H54 (cell line): ENCODE measurements at places on chromosomes 16 and 17.

DNA sequence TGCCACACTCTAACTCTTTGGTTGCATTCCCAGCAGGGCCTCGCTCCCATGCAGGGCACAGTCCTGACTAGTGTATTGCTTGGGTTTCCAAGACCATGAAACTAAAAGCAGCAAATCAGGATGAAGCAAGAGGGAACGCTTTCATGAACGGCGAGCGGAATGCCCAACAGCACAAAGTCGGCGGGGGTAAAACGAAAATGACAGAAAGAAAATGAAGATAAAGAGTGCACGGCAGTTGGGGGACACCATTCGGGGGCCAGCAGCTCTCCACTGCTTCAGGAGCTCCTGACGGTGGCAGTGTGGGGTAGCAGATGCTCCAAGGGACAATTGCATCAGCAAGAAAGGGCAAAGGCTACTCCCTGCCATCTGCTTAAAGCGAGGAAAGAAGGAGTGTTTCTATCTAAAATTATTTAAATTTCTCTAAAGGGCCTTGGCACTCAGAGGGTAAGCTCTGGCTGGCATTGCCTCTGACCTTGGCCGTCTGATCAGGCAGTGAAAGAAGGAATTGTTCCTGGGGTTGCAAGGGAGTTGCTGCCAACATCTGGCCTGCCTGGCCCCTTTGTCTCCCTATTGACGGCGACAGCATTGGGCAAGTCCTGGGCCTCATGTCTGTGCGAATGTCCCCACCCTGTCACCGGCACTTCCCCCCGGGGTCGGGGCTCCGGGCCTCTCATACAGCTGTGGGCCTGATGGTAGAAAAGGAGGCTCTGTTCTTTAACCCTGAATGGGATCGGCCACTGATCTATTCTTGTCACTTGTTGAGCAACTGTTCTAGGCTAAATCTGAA lies 138.2 kb downstream of the CMIP start:
- no peak for DNase-seq

GRCh38 chr17:596763-597644 lies 117.6 kb downstream of the VPS53 start:
- peak; percentile 79 for DNase-seq

DNA sequence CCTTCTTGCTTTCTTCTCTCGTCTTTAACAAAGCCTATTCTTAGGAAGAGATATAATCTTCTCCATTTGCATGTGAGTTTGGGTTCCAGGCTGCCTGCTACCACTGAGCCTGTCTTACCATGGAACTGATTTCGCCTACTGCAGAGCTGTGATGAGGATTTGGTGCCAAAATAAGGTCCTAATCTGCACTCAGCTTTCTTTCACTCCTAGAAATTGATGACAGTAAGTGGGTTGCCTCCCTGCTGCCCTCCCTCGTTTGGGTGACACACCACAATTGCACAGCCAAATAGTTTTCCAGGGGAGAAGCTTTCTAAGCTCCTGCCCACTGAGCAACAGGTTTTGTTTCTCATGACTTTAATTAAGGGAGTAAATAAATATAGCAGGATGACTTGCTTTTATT lies 25.1 kb upstream of the ASIC2 start:
- DNase-seq = no peak

- no peak for DNase-seq
Measured at GRCh38 chr17:78618264-78619066, 41.3 kb upstream of the DNAH17 start.

- DNase-seq = no peak
Measured at GRCh38 chr17:1718362-1719165, 5.9 kb upstream of the WDR81 start.

DNA sequence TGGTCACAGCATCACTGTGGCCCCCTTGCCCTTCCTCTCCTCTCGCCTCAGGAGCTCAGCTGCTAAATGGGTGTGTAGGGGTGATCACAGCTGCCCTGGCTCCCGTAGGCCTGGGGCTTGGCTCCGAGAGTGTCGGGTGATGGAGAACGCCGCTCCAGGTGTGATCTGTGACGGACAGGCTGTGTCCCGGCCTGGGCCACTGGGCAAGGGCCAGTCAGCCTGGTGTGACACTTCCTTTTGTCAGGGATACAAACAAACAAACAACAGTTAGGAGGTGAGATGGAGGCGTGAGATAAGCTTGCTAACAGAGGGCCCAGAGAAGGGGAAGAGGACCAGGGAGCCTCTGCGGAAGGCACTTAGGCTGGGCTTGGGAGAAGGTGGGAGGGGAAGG lies 2.0 kb downstream of the ADGRG1 start:
- DNase-seq = no peak

GRCh38 chr16:9797306-9797705 lies 384.9 kb downstream of the GRIN2A start:
- DNase-seq = peak; percentile 19

- no peak for DNase-seq
Measured at GRCh38 chr16:69431948-69432468, 7.6 kb downstream of the CYB5B start.

GRCh38 chr16:66256919-66257318 lies 109.6 kb upstream of the CDH5 start:
- no peak for DNase-seq

GRCh38 chr17:16329519-16330271 lies 23.6 kb downstream of the CENPV start:
- peak; percentile 66 for DNase-seq

DNA sequence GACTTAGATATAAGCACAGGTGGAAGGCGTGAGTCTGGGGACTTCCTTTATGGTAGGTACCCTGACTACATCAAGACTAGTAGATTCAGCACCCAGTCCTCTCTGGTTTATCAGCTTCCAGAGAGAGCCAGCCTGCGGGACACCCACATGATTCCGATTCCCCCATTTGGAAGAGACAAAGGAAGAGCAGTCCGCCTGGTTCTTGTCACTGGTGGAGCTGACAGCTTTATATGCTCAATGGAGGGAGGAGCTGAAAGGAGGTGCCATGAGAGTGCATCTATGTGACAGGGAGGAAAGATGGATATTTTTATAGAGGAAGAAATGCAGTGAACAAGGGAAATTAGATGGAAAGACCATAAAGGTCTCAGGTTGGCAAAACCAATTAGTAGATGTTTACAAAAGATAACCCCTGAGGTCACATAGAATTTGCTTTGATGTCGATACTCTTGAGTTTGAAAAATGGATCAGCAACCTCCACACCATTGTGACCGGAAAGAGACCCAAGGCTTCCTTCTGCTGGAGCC lies 437.7 kb downstream of the PMP22 start:
- no peak for DNase-seq

GRCh38 chr16:78490847-78491246 lies 391.4 kb downstream of the WWOX start:
- peak; percentile 26 for DNase-seq

GRCh38 chr16:22814711-22815105 lies 746 bp downstream of the HS3ST2 start:
- DNase-seq = no peak

GRCh38 chr17:72696156-72696555 lies 396.3 kb downstream of the SLC39A11 start:
- no peak for DNase-seq

GRCh38 chr17:32222621-32223020 lies 43.0 kb upstream of the RHBDL3 start:
- DNase-seq = peak; percentile 38

GRCh38 chr16:67872131-67872630 lies 671 bp upstream of the EDC4 start:
- no peak for DNase-seq

DNA sequence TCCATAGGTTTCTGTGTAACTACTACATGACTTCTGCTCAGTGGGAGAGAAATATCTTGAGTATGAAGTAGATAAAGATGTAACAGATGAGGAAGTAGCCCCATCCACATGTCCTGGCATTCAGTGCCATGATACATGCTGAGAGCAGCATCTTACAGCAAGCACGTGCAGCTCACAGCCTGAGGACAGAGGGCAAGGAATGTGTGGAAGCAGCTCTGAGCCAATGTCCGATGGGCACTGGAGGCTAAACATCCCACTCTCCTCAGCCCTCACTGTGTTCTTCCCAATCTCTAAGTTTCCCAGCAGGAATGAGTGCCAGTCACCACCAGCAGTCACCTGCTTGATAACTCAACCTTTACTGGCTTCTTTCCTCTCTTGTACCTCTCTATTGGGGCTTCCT lies 40.4 kb downstream of the CFDP1 start:
- no peak for DNase-seq

DNA sequence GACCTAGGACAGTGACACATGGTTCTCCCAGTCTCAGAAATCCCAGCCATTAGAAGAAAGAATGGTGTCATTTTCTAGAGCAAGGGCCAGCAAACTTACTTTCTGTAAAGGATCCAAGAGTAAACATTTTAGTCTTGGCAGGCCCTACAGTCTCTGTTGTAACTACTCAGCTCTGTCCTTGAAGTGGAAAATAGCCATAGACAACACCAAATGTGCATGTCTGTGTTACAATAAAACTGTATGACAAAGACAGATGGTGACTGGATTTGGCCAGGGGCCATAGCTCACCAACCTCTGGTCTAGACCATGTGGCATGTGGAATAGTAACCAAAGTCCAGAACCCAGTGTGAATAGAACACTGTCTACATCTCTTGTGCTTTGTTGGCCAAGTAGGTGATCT lies 286.5 kb downstream of the HS3ST4 start:
- DNase-seq = no peak

DNA sequence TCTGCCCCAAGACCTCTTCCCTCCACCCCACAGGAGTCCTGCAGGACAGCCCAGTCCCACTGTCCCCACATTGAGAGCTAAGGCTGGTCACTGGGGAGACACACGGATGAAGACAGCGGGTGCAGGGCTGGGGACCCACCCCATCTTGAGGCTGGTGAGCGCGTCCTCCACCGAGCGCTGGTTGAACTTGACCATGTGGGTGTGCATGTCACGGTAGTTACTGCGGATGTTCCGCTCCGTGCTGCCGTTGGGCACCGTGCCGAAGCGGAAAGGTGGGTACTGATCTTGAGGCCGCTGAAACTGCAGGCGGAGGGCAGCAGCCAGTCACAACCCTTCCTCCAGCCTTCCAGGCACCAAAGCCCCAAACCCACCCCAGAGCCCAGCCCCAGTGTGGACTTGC lies 13.1 kb downstream of the GRIN2C start:
- DNase-seq = no peak

- no peak for DNase-seq
Measured at GRCh38 chr16:15576960-15577958, 65.7 kb downstream of the MARF1 start.

GRCh38 chr16:77113835-77114234 lies 77.2 kb upstream of the MON1B start:
- DNase-seq = no peak

DNA sequence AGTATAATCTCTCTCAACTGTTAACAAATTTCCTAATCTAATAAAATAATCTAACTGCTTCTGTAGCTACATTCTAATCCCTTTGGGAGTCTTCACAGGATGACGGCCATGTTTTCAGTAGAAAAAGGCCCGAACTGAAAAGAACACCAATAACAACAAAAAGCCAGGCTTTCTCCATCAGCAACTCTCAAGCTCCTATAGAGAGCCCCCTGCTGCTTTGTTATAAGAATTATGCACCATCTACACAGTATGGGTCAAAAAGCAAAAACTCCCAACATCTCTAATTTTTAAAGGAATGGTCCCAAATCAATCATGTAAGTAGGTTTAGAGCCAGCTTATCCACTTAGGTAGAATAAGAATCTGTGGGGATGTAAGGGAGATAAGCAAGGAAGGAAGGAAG lies 163.6 kb upstream of the C17orf78 start:
- DNase-seq = no peak

DNA sequence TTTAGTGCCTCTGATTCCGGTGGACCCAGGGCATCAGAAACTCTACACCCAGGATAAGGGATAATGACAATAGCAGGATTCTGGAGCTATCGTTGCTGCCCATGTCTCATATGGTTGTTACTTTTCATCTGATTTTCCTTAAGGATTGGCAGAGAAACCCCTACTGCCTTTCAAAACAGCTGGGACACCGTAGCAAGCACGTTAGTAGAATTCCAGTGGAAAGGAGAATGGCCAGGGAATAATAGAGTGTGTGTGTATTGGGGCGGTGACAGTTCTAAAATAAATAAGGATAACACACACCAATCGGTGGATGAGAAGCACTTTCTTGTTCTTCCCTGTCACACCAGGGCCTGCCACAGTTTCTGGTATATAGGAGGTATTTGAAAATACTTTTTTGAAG lies 251.8 kb downstream of the HAPSTR1 start:
- DNase-seq = no peak

DNA sequence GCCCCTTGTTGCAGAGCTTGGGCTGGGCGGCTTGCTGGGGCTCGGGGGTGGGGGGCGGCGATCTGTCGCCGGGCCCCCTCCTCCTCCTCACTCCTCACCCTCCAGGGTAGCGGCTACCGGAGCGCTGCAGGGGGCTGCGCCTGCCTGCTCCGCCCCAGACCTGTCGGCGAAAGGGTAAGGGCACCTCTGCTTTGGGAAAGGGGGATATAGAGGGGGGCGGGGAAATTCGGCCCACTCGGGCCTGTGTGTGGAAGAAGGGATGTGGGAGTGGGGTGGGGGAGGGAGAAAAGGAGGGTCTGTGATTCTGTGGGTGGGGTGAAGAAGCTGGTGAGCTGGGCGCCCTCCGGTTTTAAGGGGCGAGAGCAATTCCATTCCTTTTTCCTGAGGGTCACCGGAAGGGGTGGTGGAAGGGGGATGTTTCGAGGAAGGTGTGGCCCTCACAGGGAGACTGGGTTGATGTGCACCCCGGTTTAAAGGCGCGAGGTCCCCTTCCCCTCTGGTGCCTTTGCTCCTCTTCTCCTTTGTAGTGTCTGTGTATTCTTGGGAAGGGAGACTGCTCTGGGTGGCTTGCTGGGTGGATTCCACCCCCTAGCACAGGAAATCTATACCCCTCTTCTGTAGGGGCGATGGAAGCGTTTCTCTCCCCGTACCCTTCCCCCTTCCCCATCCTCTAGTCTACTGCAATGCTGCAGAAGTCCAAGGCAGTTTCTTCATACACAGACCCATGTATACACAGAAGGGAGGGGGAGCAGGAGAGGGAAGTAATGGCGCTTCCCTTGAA lies 878 bp downstream of the TAOK1 start:
- DNase-seq = peak; percentile 23

GRCh38 chr16:1863681-1864460 lies 8.1 kb downstream of the MEIOB start:
- DNase-seq = no peak

GRCh38 chr17:59723041-59723440 lies 15.6 kb downstream of the VMP1 start:
- no peak for DNase-seq

GRCh38 chr16:17348042-17348783 lies 122.5 kb downstream of the XYLT1 start:
- DNase-seq = no peak

- no peak for DNase-seq
Measured at GRCh38 chr17:42685831-42686230, 3.5 kb downstream of the CNTNAP1 start.

- no peak for DNase-seq
Measured at GRCh38 chr16:85455534-85455933, 157.6 kb upstream of the GSE1 start.

DNA sequence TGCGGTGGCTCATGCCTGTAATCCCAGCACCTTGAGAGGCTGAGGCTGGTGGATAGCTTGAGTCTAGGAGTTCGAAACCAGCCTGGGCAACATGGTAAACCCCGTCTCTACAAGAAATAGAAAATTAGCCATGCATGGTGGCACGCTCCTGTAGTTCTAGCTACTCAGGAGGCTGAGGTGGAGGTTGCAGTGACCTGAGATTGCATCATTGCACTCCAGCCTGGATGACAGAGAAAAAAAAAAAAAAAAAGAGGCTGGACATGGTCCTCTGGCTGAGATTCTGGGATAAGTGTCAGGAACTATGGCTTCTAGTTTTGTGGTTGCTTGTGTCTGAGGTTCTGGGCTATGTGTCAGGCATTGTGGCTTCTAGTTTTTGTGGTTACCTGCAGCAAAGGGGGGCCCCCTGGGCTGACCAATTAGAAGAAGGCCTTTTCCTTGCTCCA lies 7.0 kb downstream of the KSR1 start:
- DNase-seq = no peak

- DNase-seq = peak; percentile 72
Measured at GRCh38 chr17:35766903-35767510, 6.3 kb downstream of the C17orf50 start.
